ENCODE measurements at places on chromosomes 7 and 10.
A peak's percentile ranks its signal among the peaks of the same experiment; 100 is the strongest.

GRCh38 chr7:9507290-9507689, 1073.9 kb downstream of the NXPH1 start:
- no peak for ATAC-seq

- no peak for ATAC-seq
Observed at GRCh38 chr10:43735907-43736306, 87.2 kb upstream of the ZNF32 start.

DNA sequence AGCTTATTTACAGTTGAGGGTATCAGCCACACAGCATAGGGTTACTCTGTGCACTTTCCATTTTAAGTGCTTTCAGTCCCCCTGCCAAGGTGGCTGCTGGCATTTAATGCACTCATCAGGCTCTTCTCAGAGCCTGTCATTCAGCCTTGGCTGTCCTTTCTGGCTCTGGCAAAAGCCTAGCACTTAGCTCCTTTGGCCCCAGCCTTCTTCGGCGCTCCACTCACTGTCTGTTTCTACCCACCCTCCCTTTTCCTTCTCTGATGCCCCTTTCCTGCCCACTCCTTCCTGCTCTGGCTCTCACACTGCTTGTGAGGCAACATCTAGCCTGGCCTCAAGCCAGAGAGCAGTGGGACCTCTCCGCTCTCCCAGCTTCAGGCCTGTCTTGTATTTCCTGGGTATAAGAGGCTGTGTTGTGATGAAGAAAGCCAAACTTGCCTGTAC, 60.2 kb downstream of the WIPF3 start:
- peak; percentile 10 for ATAC-seq

DNA sequence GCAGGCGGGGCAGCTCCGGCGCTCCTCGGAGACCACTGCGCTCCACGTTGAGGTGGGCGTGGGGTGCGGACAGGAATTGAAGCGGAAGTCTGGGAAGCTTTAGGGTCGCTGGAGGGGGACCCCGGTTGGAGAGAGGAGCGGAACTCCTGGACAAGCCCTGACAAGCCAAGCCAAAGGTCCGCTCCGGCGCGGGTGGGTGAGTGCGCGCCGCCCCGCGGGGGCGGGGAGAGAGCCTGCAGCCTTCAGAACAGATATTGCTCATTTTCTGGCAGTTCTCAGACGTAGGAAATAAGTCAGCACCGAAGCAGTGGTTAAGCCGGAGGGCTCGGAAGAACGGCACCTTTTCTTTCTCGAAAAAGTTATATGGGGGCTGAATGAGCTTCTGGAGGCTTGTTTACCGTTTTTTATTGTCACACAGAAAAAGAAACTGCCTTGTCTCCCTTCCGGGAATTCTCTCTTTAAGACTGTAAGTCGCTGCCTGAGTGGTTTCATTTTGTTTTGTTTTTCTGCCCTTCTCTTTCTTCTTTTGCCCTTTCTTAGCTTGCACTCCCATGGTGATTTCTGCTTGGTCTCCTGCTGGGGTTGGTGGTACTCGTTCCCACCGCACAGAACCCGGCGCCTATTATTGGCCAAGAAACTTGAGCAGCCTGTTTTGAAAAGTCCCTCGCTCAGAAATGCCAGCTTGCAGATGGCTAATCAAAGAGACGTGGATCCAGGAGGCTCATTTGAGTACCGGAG, 732 bp downstream of the FAS start:
- ATAC-seq = peak; percentile 78

DNA sequence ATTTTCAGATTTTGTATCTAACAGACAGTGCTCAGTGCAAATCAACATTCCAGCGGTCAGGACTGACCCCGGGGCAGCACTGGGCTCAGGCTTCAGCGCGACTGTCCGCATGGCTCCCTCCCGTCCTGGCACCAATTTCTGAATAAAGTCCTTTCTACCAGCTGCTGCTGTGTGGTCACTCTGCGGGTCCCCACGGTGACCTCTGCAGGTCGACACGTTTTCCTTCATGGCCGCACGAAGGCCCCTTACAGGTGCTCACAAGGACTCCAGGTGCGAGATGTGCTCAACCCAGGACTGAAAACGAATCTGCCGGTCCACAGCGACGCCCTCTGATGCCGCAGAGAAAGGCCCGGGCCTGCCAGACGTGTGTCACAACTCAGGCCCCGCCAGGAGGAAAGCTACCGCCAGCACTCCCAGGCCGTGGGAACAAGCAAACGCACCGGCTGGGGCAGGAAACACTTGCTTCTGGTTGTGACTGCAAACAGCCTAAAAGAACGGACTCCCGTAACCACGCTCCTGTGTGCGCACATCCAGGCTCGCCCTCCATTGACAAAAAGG, 3.7 kb upstream of the UTF1 start:
- ATAC-seq = no peak

- ATAC-seq = no peak
Observed at GRCh38 chr10:103666087-103666761, 172.7 kb downstream of the NEURL1 start.

DNA sequence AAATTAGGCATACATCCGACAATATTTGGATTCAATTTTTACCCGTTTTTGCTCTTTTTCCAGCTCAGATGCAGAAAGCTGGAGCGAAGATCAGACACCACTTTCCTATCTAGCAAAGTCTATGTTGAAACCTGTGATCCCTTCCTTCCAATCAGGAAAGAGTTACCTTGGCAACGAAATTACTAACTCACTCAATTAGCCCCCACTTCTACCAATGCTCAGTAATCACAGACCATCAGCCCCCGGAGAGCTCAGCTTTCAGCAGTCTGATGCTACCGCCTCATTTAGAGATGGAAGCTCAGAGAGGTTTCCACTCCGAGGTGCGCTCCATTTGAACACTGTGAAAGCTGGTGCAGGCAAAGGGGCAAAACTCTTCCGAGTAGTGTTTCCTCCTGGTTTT, 6.7 kb downstream of the FRAT1 start:
- no peak for ATAC-seq

DNA sequence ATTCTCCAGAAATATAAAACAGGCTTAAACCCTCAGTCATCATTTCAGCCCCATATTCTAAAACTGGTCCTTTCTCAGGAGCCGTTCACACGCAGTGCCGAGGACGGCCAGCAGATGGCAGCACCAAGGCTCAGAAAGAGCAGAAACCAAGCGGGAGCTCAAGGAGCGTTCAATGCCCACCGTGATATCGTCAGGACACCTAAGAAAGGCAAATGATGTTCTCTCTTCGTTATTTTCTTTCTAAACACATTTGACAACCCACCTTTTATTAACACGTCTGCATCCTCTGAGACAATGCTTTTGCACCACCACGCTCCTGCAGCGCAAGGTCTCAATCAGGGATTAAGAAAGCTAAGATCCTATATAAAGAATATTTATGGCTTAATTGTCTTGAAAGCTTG, 45.7 kb upstream of the RBM33 start:
- ATAC-seq = peak; percentile 78

DNA sequence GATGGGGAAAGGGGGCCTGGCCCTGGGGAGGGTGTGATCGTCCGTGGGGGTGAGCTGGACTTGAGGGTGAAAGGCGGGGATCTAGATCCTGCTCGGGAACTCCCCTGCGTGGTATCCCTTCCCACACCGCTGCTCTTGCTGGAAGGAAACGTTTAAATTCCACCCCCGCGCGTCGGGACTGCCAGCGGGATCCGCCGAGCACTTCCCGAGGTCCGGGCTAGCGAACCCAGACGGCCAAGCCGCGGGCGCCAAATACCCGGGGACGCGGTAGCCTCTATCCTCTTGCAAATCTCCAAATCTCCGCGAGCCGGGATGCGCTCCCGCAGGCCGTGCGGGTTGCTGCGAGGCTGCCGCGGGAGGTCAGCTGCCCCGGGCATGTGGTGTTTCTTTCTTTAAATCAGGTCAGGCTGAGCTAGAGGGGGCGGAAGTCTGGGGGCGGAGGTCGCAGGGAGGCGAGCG, 904 bp downstream of the NPTX2 start:
- ATAC-seq = no peak

DNA sequence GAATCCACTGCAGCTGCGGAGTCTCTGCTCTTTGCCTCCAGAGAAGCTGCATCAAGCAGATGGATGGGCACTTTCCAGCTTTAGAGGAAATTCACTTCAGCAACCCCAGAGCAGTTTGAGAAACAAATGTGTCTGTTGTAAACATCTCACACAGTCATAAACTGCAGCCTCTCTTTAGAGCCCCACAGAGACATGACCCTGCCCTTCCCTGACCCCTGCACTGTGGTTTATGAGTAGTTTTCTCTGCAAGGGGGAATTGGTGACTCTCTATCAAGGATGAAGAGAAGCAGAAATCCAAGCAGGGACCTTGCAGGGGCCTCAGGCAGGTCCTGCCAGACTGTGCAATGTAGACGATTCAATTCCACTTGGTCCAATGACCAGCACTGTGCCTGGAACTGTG, 160.2 kb downstream of the SH2D4B start:
- ATAC-seq = no peak

DNA sequence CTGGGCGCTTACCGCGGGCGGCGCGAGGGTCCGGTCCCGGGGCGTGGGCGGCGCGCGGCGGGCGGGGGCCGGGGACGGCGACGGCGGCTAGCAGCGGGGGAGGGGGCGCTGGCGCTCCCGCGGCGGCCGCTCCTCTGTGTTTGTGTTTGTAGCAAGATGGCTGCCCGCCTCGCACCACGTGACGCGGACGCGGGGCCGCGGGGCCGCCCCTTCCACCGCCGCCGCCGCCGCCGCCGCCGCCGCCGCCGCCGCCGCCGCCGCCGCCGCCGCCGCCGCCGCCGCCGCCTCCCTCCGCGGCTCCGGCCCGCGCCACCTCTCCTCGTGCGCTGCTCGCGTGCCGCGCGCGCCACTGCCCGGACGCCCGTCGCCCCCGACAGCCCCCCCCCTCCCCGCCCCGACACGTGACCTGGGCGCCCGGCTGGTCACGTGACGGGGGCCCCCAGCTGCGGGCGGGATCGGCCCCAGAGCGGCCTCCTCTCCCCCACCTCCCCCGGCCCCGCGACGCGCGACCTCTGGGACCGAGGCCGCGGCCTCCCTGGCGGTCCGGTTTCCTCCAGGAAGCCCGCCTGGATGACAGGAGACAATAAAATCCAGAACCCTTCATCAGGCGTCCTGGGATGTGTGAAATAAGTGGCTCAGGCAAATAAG, at the start of gene GIGYF1:
TSS of gene GIGYF1 (minus strand) at position 153 of the 648 bp plus-strand sequence. CDS start 6,012 bp downstream, outside the sequence.
- ATAC-seq = peak; percentile 49

- peak; percentile 91 for ATAC-seq
Observed at GRCh38 chr10:5666008-5666840, at the start of gene ASB13. ASB13 (minus strand) TSS chr10:5666595; CDS start chr10:5666551, 44 bp downstream.

GRCh38 chr10:124827474-124827873, 25.9 kb downstream of the ABRAXAS2 start:
- no peak for ATAC-seq
